ENCODE measurements at places on chromosomes 13 and 19.

DNA sequence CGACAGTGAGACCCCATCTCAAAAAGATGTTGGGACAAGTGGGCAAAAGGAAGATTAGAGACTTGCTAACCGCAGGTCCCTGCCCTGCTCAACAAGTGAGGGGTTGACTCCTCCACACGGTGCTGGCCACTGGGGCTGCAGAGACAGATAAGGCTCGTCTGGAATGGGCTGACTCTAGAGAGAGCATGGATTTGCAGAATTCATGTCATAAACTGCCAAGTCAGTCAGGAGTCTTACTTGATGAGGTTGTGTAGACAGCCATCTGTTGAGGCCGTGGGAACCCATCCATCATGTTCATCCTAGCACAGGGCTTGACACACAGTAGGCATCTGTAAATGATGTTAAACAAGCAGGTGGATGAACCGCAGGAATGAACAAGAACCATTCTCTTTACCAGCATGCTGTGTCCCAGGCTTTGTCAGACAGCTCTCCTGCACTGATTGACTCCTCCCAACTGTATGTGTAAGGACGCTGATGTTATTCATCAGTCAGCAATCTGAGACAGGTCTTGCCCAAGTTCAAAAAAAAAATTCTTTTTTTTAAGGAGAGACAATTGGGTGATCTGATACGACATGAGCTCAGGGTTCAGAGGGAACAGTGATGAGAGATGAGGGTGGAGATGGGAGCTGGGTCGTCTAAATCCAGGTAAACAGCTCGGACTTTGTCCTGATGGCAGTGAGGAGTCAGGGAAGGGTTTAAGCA, 8.8 kb downstream of the PAF1 start:
- no peak for DNase-seq

DNA sequence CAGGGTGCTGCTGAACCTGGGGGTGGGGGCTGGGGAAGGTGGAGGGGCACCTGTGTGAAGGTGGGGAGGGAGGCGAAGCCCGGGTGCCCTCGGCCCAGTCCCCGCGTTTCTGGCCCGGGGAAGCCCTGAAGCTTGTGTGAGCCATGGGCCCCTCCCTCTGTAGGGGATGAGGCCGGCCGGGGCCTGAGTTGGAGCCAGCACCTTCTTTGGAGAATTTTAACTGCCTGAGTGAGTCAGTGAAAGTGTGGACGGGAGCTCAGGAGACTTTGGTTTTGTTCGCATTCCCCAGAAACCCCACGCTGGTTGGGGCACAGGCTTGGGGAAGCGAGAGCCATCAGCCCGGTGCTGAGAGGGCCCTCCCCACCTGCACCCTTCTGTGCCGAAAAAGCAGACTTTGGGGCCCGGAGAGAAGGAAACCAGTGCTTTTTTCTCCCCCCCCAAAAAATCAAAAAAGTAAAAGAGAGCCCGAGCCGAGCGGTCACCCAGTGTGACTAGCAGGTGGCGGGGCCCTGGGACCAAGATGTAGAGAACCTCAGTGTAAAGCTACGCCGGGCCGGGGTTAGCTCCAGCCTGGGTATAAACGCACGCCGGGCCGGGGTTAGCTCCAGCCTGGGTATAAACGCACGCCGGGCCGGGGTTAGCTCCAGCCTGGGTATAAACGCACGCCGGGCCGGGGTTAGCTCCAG, 45.1 kb downstream of the TMEM255B start:
- no peak for DNase-seq

DNA sequence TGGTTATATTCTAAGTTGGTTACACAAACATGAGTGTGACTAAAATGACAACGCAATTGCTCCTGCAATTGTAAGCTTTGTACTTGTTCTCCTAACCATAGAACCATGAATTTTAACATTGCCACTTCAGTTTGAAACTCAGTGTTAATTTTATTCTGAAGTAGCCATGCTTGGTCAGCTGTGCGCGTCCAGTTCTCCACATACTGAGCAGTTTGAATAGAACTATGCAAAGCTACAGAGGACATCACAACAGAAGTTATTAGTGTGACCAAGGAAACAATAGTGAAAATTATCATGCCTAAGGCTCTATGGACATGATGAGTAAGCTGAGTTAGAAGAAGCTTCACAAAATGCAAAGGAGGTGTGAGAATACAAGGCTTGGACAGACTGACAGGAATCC, 19.6 kb upstream of the ZNF100 start:
- DNase-seq: no peak

- DNase-seq: no peak
Measured at GRCh38 chr19:29887442-29887855, 54.6 kb upstream of the URI1 start.

- no peak for DNase-seq
Measured at GRCh38 chr13:57624565-57625435, 6.7 kb upstream of the PCDH17 start.

- no peak for DNase-seq
Measured at GRCh38 chr13:72145383-72145782, 278.4 kb upstream of the DACH1 start.

- DNase-seq: no peak
Measured at GRCh38 chr13:94090773-94091480, 388.6 kb downstream of the DCT start.

- no peak for DNase-seq
Measured at GRCh38 chr19:262125-262524, 29.1 kb downstream of the PLPP2 start.

GRCh38 chr13:67069117-67069767, 160.9 kb downstream of the PCDH9 start:
- DNase-seq: no peak

DNA sequence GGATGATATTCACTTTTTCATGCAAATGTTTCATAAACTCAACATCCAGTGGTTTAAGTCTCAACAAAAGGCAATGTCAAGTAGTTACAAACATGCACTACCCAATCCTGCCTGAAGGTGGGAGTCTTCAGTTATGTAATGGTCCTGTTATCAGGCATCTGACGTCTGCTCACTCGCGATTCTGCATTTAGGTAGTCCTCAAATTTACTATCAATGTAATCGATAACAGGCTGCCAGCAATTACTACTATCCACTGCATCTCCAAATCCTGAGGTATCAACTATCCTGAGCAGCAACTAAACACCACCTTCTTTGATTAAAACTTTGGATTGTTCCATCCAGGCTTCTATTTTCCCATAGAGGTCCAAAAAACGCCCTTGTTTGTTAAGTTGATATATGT, 51.2 kb downstream of the NLRP12 start:
- peak; percentile 35 for DNase-seq

DNA sequence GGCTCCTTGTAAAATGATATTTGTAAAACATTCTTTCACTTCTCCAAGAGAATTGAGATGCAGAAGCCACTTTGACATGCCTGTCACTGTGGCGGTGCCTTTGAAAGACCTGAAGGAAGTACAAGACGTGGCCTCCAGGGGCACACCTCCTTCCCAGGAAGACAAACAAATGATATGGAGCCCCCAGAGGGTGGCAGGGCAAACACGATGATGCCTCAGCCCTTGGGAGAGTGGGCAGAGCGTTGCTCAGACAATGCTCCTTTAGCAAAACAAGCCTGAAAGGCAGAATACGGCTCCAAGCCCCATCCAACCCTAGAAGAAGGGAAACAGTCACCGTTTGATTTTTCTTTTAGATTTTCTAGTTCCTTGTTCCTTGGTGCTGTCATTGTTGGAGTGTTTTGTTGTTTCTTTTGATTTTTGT, 9.2 kb upstream of the ATP12A start:
- no peak for DNase-seq

DNA sequence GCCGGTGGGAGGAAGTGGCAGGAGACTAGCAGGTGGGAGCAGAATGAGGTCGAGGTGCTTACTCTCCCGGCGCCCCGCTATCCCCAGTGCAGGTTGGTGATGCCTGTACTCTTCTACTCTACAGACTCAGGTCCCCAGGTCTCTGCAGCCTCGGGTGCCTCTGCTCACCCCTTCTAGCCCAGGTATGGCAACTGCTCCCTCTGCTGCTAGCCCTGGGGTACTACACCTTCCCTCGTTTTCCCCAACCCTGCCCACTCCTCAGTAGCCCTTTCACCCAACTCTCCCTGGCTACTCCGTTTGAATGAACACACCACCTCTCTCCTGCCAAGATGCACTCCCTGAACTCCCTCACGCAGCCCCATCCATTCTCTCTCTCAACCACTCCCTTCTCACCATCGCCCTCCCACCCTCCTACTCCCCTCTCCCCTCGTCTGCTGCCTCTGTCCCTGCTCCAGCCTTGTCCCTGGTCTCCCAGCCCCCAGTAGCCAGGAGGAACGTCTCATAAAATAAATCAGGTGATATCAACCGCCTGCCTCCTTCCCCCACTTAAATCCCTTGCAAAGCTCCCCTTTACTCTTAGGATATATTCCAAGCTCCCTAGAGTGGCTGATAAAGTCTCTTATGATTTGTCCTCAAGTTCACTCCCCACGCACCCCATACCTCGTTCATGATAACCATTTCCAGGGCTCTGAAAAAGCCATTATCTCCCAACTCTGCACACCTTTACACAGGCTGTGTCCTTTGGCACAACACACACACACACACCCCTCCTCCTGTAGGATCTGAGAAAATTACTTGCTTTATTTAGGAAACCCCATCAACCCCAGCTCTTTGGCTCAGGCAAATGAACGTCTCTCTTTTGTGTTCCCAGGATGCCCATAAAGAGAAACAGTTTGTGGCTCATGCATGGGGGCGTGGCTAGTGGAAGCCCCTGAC, 8.2 kb upstream of the MEIS3 start:
- DNase-seq: no peak

DNA sequence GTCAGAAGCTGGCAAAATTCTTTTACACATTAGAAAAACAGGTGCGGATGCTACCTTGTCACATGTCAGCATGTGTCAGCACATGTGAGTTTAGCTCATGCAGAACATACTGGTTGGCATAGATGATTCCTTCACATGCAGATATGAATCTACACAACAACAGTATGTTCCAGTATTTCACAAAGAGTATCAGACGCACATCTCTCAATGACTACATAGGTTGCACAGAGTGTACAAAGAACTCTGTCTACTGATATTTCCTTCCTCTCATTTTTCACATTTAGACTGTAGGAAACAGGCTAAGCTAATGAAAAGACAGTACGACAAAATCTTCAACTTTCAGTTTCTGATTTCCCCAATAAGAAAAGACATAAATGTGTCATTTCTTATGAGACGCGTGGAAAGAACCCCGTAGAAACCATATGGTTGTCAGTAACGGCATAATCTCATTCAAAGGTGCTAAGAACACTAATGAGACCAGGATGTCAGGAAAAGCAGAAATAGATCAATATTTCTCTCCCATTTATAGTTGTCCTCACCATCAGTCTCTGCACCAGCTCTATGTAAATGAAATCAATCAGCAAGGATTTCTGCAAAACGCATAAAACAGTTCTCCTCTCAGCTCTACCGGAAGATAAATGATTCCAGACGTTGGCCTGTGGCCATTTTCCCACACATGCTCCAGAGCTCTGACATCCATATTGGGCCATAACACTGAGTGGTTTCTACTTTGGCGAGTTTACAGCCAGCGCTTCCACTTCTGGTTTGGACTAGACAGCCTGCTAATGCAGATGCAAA, 81.2 kb downstream of the STARD13 start:
- no peak for DNase-seq

- DNase-seq: no peak
Measured at GRCh38 chr13:36294096-36294495, 3.5 kb downstream of the CCDC169 start.

GRCh38 chr13:73519396-73520116, 460.8 kb downstream of the KLF5 start:
- no peak for DNase-seq

GRCh38 chr13:46609052-46609451, 56.1 kb downstream of the LRCH1 start:
- no peak for DNase-seq

GRCh38 chr19:28519218-28519779, 693.7 kb downstream of the UQCRFS1 start:
- no peak for DNase-seq

GRCh38 chr13:41917641-41918040, 43.3 kb downstream of the VWA8 start:
- peak; percentile 29 for DNase-seq

- no peak for DNase-seq
Measured at GRCh38 chr19:41265395-41266153, 1.4 kb downstream of the HNRNPUL1 start.

DNA sequence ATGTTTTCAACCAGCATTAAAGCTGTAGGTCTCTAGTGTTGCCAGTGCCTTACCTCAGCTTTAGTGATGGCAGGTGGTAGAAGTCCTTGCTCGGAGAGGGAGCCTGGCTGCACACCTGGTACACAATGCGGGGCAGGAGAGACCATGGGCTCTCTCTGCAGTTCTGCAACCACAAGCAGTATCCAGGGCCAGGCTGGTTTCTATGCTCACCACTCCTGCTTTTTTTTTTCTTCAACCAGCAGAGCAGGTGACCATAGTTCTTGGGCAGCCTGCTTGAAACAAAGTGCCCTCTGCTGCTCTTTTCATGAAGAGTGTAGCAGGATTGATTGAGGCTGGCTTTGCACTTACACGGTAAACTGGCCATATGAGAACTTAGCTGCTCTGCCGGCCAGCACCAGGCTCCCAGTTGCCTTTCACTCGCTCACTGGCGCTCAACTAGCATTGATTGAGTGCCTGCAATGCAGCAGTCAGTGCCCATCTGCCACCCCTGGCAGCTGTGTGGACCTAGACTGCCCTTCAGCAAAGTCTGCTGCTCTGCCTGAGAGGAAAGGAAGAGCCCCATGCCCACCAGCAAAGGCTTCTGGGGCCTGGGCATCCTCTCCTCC, 4.4 kb upstream of the CHAMP1 start:
- no peak for DNase-seq

DNA sequence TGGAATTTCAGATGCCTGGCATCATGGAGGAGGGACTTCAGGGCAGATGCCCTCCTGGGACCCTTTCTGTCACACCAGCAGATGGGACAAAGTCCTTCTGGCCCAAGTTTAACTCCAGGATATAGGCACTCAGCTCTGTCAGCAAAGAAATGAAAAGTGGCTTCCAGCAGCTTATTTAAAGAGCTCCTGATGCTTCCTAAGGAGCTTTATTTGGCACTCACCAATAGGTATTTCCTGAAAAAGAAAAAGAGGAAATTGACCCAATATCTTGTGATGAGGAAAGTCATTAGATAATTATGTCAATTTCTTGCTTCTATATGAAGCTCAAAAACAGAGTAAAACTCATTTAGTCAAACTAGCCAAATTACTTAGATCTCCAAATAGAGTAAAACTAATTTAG, 224.6 kb downstream of the RAP2A start:
- DNase-seq: no peak

GRCh38 chr13:67087527-67087926, 142.6 kb downstream of the PCDH9 start:
- DNase-seq: no peak

- DNase-seq: no peak
Measured at GRCh38 chr13:27569405-27569804, 50.9 kb downstream of the LNX2 start.

- DNase-seq: no peak
Measured at GRCh38 chr13:113207890-113208420, 514 bp downstream of the PCID2 start.

DNA sequence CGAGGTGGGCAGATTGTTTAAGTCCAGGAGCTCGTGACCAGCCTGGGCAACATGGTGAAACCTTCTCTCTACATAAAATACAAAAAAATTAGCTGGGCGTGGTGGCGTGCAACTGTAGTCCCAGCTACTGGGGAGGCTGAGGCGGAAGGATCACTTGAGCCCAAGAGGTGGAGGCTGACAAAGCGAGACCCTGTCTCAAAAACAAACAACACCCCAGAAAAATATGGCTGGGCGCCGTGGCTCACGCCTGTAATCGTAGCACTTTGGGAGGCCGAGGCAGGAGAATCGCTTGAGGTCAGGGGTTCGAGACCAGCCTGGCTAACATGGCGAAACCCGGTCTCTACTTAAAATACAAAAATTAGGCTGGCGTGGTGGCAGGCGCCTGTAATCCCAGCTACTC, 3.4 kb upstream of the HNRNPL start:
- DNase-seq: no peak

Measured in HS-5 (cell line).